ENCODE measurements at places on chromosomes 13 and 19.
A peak's percentile ranks its signal among the peaks of the same experiment; 100 is the strongest.

DNA sequence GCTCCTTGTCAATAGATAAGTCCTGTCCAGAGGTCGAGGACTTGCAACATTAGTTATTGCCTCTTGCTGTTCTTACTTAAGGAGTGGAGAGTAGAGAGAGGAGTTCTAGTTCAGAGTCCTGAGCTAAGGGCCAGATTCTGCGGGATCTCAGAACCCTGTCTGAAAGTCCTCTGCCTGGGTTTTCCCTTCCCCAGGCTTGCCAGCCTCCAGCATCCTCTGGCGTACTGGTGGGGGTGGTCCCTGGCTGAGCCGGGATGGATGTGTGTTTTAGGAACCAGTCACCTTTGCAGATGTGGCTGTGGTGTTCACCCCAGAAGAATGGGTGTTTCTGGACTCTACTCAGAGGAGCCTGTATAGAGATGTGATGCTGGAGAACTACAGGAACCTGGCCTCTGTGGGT, 26.0 kb downstream of the ZNF333 start:
- DNase-seq: no peak

DNA sequence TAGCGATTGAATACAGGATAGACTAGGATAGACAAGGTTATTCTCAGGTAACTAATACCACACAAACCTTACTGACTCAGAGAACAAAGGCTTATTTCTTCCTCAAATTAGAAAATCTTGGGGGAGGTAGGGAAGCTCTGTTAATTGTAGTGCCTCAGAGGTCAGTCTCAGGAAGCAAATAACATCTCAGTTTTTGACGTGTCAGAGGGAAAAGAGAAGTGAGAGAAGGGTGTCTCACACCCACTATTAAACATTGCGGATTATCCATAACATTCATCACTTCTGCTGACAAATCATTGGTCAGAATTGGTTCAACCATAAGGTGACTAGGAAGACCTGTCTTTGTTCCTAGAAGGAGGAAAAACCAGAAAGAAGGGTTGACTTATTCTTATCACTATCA, 579.4 kb upstream of the MIR17HG start:
- no peak for DNase-seq

- no peak for DNase-seq
Observed at GRCh38 chr13:73741111-73741510, 393.1 kb downstream of the KLF12 start.

GRCh38 chr13:80235166-80235966, 105.6 kb downstream of the SPRY2 start:
- no peak for DNase-seq

GRCh38 chr13:110652764-110653163, 37.4 kb downstream of the NAXD start:
- no peak for DNase-seq

- no peak for DNase-seq
Observed at GRCh38 chr19:14614099-14614412, 31.2 kb downstream of the CLEC17A start.

DNA sequence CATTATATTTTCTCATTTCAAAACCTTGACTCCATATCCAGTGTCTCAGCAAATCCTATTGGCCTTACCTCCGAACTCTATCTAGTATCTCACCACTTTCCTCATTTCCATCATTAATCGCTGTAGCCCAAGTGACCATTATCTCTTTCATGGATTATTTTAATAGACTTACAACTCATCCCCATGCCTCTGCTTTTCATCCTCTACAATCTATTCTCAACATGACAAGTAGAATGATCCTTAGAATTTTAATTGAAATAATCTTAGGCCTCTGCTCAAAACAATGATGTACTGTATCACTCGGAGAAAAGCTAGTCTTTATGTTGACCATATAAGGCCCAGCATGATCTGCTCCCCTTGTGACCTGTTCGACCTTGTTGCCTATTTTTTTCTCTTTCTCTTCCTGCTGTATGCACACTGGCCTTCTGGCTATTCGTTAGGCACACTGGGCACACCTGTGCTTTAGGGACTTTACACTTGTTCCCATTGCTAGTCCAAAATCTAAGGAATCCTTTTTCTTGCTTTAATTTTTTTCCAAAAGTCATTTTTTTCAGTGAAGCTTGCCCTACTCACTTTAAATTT, 21.4 kb downstream of the DNAJC15 start:
- no peak for DNase-seq

DNA sequence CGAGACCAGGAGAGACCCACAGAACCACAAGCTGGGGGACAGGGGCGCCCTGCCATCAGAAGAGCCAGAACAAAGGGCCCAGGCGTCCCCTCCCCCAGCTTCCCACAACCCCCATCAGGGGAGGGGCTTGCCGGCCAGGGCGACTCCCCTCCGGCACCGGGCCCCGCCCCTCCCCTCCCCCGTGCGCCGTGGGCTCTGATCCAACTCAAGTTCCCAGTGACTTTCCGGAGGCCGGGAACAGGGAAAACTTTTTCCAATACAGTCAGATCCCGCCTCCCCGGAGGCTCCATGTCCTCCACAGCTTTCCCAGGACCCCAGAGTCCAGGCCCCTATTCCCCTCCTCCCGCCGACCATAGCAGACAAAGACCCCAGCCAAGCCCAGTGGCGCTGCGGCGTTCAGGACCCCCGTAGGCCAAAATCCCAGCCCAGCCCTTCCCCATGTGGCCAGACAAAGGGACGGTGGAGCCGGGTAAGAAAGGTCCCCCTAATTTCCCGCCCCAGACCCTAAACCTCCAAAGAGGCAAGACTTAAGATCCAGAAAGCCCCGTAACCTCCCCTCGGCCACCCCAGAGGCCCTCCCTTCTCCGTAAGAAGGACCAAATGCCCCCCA, 673 bp downstream of the TEAD2 start:
- peak; percentile 38 for DNase-seq

GRCh38 chr13:31598990-31599389, 140.3 kb upstream of the RXFP2 start:
- no peak for DNase-seq

DNA sequence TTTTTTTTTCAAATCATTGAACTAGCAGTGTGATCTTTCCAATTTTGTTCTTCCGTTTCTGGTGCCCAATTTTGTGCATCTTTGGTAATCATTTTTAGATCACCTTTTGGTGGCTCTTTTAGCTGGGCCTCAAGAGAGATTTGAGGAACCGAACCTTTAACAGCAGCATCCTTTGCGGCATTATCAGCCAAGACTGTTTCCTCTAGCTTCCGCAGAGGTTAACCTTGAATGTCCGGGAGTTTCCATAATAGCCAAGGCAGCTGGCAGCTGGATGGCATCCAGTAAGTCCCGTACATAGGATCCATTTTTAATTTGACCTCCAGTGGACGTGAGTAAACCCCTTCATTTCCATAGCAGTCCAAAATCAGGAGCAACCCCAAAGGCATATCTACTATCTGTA, 9.6 kb downstream of the IRGC start:
- no peak for DNase-seq

- DNase-seq: no peak
Observed at GRCh38 chr19:55165952-55166529, 372 bp downstream of the DNAAF3 start.

GRCh38 chr19:13935765-13936510, 2.3 kb downstream of the PODNL1 start:
- no peak for DNase-seq

DNA sequence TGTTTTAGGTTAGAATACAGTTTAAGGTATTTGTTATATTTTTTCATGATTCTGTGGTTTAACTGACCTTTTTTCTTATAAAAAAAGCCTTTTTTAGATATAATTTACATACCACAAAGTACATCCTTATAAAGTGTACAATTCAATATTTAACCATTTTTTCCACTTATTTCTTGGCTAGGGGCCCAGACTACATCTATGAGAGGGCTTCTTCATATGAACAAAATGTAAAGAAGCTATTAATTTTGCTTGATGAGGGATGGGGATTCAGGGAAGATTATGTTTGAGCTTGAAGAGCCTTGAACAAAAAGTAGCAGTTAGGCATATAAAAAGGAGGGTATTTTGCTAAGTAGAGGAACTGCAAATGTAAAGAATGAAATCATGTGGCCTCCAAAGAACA, 2.2 kb downstream of the CCDC122 start:
- no peak for DNase-seq

GRCh38 chr19:30799865-30800755, 427.9 kb downstream of the ZNF536 start:
- no peak for DNase-seq

DNA sequence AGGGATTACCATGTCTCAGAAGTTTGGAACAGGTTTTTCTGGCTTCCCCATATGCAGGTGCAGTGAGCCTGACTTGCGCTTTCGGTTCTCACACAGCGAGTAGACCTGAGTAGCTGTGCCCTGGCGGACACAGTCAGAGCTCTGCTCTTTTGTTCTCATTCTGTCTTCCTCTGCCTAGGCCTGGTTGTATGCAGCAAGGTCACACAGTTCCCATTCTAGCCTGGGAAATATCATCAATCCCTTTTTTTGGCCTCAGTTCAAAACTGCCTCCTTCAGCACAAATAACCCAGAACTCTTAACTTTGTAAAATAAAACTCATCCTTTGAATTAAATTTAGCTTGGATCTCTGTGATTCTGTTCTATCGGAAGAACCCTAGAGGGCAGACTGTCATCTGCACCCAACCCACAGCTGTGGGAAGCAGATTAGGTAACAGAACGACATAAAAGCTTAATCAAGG, 10.2 kb downstream of the OXGR1 start:
- DNase-seq: no peak

GRCh38 chr13:24199016-24199415, 38.5 kb downstream of the SPATA13 start:
- DNase-seq: no peak

DNA sequence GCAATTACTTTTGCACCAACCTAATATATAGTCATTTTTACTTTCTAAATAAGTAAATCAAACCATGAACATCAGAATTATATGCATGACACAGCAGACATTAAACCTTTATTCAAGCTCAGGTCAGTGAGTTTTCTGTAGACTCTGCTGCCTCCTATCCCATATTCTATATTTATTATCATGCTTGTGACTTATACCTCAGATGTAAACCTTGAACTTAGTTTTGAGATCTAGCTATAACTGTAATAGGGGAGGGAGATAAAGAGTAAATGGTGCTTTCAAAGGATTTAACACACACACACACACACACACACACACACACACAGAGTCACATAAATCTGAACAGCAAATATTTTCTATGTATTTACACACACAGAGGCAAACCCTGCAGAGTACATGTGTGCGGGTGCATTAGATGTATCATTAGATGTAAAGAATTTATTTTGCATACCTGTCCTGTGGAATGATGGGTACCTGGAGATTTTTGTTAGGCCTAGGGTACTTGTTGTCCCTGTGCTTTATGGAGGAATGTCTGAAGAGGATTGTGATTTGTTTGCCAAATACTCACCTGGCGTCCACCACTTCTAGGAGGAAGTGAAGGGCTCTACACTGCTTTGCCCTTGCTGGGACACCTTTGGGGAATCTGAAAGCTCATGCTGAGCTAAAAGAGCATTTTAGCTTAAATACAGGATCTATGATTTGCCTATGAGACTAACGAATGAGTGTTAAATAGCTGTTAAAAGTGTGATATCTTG, 521.9 kb downstream of the KLF5 start:
- no peak for DNase-seq

GRCh38 chr13:50082426-50083281, 67.4 kb downstream of the KCNRG start:
- no peak for DNase-seq

DNA sequence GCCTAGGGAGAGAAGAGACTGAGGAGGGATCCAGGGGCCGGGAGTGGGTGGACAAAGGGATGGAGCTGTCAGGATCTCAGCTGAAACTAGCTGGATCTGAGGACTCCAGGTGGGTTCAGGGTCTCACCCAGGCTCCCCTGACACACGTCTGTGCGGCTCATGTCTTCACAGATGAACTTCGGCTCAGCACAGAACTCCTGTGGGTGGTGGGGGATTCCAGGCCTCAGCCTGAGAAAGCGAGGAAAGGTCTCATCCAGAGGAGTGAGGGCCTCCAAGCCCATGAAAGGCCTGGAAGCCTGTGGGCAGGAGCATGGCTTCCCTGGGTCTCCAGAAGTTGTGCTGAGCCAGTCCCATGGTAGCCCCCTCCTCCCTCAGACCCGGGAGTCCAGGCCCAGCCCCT, 1.4 kb downstream of the CAPN12 start:
- DNase-seq: no peak

DNA sequence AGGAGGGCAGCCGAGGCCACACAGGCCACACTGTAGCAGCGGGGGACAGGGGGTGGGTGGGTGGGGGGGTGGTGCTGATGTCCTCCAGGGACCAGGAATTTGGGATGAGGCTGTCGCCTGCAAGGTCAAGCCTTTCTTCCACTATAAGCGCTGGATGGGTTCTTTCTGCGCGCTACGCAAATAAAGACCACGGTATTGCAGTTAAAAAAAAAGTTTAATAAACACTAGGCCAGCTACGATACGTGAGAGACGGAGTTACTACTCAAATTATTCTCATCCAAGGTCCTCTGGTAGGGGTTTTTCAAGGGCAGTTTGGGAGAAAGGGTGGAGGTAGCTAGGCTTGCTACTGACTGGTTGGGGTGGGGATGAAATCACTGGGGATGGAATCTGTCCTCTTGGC, 508 bp upstream of the ZNF44 start:
- no peak for DNase-seq

GRCh38 chr13:104580931-104581330, 1514.7 kb upstream of the SLC10A2 start:
- DNase-seq: no peak

- no peak for DNase-seq
Observed at GRCh38 chr19:32233885-32234284, 111.5 kb upstream of the ZNF507 start.

- no peak for DNase-seq
Observed at GRCh38 chr19:5624741-5625278, 1.9 kb downstream of the SAFB start.

DNA sequence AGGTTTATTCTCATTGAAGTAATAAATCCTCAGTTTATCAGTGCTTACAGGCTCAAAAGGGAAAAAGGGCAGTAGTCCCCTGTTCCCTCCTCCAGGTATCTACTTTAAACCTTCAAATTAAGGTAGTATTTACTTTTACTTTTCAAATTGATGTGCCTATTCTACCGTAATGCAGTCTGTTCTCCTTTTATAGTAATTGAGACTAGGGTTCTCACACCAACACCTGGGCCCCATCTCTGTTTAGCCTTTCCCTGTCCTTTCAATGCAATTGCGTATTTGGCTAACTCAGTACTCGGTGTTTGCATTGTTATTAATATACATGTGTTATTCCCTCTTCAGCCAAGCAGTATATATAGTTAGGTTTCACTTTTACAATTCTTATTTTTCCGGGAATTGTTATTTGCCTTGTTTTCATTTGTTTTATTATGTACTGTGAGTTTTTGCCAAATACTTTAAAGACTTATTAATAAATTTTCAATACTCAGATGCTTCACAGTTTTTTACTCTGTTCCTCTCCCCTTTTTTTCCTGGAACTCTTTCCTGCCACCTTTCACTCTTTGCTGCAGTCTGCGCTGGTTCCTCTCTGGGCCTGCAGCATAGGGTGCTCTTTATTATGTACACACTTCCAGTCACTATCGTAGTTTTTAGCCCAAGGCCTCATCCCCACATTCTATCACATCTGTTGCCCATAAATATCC, 30.3 kb downstream of the USPL1 start:
- DNase-seq: no peak

DNA sequence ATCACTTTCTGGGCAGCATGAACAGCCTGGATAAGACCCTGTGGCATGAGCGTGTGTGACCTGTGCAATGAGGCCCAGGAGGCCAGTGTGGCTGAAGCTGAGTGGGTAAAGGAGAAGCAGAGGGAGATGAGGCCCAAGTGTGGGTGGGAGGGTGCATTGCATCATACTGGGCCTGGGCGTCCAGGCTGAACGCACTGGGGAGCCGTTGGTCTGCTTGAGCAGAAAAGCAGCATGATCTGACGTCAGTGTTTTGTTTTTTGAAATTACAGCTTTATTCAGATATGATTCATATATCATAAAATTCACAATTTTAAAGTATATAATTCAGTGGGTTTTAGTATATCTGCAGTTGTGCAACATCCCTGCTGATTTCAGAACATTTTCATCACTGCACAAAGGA, 409.7 kb downstream of the HS6ST3 start:
- no peak for DNase-seq

Data from T1000 (cell line).